ENCODE measurements at places on chromosomes 7 and 10.

- no peak for DNase-seq
Measured at GRCh38 chr10:15027741-15028140, 16.0 kb upstream of the OLAH start.

DNA sequence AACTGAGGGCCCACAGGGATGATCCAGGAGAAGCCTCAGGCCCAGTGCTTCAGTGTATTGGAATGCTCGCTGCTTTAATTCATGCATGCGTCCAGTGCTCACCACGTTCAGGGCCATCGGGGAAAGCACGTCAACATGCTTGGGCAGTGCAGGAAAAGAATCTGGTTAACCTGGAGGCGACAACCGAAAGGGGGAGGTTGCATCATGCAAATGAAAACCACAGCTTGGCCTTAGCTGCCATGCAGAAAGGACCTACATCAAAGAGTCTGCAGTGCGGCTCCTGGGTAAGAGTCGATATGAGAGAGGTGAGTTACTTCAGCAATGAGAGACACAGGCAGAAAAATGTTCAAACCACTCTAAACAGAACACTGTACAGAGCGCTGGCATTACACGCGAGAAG, 440.1 kb downstream of the KCNMA1 start:
- DNase-seq, result no peak

- DNase-seq, result no peak
Measured at GRCh38 chr10:34223658-34224057, 591.4 kb downstream of the PARD3 start.

DNA sequence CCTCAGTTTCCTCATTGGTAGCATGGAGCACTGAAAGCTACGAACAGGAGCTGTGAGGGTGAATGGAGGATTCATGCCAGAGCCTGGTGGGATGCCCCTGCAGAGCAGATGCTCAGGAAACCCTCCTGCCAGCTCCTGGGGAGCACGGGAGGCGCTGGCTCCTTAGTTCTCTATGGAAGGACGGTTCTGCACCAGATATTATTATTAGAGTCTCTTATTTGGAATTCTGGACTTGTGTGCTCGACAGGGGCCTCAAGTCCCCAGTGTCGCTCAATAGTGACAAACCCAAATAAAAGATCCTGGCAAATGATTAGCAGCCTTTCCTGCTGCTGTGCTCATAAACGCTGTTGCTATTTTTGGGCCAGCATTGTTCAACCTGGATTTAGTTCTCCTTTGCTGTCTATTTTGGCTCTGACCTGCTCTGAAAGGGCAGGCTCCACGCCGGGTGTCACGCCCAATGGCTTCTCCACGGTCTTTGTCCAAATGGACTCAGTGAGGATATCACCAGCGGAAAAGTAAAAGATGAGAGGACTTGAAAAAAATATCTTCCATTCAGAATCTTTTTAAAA, 23.0 kb upstream of the KLF6 start:
- no peak for DNase-seq

DNA sequence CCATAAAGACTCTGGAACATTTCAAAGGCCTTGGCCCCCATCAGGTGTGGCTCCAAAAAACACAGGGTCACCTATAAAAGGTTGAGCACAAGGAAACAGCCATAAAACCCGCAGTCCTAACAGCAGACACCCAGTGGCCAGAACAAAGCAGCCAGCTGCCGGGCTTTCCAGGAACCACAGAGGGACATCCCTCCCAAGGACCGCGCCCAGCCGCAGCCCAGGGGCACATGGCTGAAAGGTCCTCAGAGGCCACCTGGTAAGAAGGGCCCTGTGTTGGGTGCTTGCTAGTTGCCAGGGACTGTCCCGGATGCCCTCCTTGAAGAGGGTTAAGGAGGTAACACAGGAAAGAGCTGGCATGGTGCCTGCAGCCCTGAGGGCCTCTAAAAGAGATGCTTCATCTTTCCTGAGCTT, 32.7 kb downstream of the KCNMA1 start:
- no peak for DNase-seq

DNA sequence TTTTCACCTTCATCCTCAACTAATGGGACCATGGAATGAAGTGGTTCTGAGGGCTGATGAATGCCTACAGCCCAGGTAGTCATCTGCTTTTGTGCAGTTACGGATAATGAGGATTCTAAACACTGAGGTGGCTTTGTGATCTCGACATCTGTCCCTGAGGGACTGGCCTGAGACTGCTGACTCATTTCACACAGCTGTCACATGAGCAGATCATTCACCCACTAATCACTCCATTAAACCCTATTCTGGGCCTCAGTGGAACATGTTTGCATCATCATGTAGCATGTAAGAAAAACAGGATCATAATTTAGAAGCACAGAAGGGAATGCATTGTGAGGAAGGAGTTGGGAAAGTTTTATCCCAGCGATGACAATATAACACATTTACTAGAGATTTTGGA, 79.4 kb upstream of the FEZF1 start:
- no peak for DNase-seq

DNA sequence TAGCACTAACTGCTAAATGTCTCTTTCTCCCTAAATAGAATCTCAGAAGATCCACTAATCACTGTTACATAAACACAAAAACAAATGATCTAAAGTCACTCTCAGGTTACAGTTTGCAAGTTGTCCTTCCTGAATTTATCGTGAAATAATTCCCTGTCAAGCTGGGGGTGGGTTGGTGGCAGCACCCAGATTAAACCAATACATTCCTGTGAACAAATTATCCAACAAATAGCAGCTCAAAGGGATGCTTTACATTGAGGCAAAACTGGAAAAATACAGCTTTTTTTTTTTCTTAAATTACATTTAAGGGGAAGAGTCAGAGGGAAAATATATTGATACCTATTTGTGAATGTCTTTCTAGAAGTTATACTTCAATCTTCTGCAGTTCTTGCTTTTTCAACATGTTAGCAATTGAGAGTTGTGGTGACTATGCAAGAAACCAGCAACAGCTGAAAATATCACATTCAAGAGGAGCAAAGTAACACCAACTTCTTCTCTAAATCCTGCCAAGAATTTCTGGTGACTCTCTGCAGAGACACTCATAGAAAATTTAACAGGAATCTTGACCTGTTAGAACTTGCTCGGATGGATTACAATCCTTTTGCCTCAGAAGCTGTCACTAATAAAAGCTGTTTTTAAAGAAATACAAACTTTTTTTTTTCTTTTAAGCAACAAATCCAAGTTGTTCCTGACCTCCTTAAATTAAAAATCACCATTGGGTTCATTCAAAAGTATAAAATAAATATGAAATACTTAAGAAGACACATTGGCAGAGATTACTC, 18.9 kb downstream of the LMOD2 start:
- no peak for DNase-seq

DNA sequence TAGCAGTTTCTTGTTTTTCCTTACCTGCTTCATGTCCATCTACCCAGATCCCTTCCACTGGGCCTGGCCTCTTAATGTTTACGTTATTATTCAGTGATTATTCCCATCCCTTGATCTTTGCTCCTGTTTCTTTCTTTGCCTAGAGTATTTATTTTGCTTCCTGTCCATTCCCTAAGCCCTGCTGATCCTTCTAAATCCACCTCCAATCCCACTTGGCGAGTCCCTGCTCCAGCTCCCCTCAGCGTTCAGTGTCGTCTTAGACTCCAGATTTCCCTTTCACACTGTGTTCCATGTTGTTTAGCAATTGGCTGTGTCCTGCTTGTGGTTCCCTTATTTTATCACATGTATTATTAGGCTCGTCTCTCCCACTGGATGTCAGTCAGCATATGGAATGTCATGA, 7.3 kb downstream of the PPP2R2D start:
- DNase-seq, result no peak

DNA sequence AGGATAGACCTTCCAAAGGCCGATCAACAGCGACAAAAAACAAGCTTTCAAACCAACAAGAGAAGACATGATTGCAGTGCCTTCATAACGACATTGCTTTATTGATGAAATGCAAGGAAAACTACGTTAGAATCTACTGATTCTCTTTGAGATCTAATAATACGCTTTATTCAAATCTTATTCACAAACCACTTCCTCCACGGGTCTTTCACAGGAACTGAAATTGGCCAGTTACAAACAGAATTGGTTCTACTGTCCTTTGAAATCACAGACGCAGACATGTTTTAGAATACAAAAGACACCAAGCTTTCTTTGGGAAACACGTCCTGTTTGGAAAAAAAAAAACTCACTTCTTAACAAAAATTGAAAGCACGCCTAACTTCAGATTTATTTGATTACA, 74.7 kb upstream of the SEPHS1 start:
- DNase-seq, result no peak

- DNase-seq, result no peak
Measured at GRCh38 chr10:33493978-33494377, 159.5 kb upstream of the NRP1 start.

- no peak for DNase-seq
Measured at GRCh38 chr7:38975944-38976392, 1.7 kb upstream of the POU6F2 start.

DNA sequence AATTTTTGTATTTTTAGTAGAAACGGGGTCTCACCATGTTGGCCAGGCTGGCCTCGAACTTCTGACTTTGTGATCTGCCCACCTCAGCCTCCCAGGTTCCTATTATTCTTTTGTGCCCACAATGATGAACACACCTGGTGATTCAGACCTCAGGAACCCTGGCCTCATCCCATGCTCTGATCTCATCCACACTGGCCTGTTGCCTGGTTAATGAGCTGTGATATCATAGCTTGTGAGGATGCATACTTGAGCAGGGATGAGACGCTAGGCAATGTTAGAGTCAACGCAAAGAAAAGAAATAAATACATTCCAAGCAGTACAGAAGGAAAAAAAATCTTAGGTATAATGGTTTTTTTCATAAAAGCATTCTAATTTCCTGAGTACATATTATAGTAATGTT, 82.4 kb upstream of the RNF32 start:
- DNase-seq, result no peak

DNA sequence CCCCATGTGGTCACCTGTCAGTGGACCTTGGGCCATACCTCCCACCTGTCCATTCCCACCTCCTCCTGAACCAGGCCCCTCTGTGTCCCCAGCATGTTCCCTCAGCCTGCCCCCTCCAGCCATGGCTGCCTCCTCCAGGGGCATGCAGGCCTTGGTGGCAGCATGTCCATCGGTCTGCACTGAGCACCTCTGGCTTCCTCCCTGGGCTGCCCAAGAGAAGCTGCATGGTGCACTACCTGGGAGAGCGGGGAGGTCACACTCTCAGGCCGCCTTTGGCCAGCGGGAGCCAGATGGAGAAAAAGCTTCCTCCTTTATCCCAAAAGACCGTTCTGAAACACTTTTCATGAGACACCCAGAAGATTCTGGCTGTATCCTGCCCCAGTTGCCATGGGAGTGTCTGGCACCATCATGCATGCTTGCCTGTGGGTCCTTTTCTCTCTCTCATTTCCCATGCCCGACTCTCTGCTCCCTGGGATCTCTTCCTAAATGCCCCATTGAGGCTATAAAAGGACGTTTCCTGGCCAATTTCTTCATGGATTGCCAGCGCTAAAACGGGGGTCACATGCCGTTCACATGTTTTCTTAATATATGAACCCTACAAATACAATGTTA, 45.5 kb upstream of the MGMT start:
- DNase-seq, result no peak

DNA sequence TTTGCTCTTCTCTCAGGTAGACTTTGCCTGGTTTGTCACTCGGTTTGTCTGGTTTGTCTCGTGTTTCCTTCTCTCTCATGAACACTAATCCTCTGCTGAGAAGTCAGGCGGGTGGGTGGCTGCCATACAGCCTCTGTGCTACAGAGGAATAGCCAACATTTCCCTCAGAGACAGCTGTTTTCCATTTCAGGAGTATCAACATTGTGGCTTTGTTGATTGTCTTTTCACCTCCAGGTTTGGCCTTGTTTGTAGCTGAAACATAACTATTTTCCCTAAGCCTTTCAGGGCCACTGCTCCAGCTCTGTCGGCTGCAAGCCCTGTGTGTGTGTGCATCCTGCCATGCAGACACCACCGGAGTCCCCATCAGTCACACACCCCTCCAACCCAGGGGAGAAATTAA, 122.8 kb downstream of the BAMBI start:
- DNase-seq, result no peak

- peak; percentile 75 for DNase-seq
Measured at GRCh38 chr7:28921822-28922221, 36.3 kb downstream of the TRIL start.

GRCh38 chr10:34163075-34163905, 651.8 kb downstream of the PARD3 start:
- DNase-seq, result no peak

DNA sequence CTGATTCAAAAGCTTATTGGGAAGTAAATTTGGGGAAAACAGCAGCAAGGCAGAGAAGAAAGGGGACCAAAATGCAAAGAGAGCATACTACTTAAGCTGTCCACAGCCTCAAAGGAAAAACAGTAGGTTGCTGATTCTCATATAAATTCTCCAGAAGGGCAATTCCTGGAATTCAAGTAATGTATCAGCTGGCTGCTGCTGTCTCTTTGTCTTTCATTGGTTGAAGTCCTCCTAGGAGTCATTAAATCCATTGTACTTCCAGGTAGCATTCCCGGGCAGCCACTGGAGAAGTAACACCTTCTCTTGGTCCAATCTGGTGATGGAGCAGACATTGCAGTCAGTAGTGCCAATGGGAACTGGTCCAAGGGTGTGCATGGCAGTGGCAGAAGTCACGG, 22.7 kb downstream of the BET1 start:
- DNase-seq, result no peak

GRCh38 chr7:96200740-96201139, 121.2 kb downstream of the SLC25A13 start:
- no peak for DNase-seq

- DNase-seq, result no peak
Measured at GRCh38 chr10:68196701-68197100, 35.2 kb downstream of the ATOH7 start.

DNA sequence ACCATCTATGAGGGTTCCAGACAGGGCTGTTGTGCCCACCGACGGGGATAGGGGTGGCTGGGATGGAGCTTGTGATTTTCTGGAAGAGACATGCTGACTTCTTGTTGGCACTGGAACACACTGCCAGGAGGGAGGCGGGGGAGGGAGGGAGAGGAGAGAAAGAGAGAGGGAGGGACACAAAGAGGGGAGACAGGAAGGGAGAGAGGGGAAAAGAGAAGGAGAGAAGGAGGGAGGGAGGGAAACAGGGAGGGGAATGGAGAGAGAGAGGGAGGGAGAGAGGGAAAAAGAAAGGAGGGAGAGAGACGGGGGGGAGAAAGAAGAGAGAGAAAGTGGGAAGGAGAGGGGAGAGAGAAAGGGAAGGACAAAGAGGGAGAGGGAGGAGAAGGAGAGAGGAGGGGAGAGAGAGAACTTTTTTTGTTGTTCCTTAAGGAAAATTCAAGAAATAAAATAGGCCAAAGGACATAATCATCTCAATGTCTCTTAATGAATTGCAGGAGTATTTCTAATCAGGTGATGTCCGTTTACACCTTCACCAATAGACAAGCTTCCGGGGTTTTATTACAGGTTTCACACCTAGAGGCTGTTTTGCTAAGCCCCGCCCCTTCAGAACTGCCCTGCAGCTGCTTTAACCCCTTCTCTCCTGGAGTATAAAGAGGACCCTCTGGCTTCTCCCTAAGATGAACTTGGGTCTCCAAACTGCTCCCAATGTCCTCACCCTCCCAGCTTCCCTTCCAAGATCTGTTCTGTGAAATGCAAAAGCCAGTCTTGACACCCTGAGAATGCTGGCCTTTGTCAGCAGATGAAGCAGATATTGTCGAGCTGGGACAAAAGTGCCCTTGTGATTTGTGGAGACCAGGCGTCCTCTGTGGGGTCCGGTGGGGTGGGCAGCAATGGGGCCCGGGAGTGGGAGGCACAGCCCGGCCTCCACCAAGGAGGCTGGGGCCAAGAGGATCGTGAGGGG, 82.0 kb upstream of the GTF2IRD1 start:
- no peak for DNase-seq

- no peak for DNase-seq
Measured at GRCh38 chr10:74491014-74491413, 335.4 kb upstream of the KAT6B start.

- no peak for DNase-seq
Measured at GRCh38 chr10:130078120-130078519, 32.5 kb downstream of the C10orf143 start.

Data from activated CD4-positive, alpha-beta T cell treated with anti-CD3 and anti-CD28 coated beads, Interleukin-2, amount 10 ng/mL, durations not matched to agents 24 days and 14 days (primary cell).